ENCODE measurements at places on chromosomes 1 and 21.

GRCh38 chr1:54096877-54097240, 43.5 kb downstream of the TCEANC2 start:
- DNase-seq: no peak

DNA sequence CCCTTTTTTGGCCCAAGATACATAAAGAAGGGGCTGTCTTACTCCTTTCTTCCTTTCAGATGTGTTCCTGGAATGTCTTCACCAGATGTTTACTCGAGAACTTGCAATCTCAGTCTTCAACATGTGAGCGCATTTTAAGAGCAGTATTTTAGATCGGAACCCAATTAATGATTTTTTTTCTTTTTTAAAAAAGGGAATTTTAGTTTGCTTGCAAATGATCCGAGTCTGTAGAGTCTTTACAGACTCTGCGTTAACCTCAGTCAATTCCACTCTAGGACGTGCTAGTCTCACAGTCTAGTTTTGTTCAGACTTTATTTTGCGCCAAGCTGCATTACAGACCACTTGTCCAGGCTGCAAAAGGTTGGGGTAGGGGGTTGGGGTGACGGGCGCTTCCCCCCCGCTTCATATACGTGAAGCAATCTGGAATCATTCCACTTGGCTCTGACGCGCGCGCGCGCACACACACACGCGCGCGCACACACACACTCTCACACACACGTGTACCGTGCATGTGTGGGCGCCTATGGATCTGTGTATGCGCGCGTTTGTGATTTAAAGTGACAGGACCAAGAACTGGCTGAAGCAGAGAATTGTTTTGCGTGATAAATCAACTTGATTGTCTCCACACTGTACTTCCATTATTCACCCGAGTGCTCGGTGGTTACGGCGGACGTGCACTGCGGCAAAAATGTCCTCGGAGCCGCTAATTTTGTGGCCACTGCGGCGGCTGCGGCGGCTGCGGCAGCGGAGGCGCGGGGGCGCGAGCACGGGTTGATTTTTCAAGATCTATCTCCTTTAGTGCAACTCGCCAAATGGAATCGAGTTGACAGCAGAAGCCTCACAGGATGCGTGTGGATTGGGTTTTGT, 25.6 kb upstream of the NFIA start:
- DNase-seq: no peak

DNA sequence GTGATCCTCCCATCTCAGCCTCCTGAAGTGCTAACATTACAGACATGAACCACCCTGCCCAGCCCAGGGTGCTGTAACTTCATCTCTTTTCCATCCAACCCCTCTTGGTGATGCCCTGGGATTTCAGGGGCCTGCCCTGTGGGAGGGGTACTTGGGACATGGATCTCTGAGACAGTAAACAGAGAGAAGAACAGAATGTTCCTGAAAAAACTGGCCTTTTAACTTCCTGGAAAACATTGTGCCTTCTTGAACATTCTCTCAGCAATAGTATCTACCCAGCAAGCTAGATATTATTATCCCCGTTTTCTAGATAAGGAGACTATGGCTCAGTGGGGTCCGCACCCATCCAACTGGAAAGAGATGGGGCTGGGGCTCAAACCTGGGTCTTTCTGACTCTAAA, 57.0 kb downstream of the VWA5B1 start:
- no peak for DNase-seq

GRCh38 chr1:215192306-215192705, 109.8 kb downstream of the KCNK2 start:
- DNase-seq: no peak

GRCh38 chr21:44021064-44021463, 9.0 kb downstream of the TRAPPC10 start:
- no peak for DNase-seq
